Neural crest cell (in vitro differentiated cells): ENCODE measurements at places on chromosomes 1 and 21.
A peak's percentile ranks its signal among the peaks of the same experiment; 100 is the strongest.

- no peak for DNase-seq
These were observed 203.0 kb upstream of the VAMP3 start for GRCh38 chr1:7568053-7568452.

DNA sequence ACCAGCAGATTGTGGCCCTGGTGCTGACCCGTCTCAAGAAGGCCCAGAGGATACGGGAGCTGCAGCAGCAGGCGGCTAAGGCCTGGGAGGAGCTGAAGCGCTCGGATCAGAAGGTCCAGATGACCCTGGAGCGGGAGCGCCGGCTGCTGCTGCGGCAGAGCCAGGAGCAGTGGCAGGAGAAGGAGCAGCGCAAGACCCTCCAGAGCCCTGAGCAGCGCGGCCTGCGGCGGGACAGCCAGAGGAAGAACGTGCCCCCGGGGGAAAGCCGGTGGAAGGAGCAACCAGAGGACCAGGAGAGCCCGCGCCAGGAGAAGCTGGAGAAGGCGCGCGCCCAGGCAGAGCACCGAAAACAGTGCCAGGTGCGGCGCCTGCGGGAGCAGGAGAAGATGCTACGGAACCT lies 1.0 kb downstream of the CCDC185 start:
- no peak for DNase-seq

DNA sequence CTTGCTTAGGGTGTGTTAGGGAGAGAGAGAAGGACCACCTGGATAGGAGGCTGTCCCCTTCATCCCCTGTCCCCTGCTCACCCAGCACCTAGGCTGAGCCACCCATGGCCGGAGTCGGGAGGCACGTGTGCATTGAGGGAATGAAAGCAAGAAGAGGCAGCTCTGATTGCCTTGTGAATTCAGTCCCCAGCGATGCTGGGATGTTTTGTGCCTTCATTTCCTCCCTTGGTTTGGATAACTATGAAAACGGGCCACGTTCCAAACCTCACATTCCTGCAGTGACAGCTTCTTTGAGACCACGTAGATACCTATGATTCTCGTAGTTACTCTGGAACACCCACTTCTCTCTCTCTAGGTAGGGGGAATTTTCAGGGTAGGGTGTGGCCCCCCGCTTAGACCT lies 67.1 kb downstream of the MAN1C1 start:
- no peak for DNase-seq

- no peak for DNase-seq
These were observed 4.2 kb upstream of the HES5 start for GRCh38 chr1:2534315-2534686.

- no peak for DNase-seq
These were observed 233.1 kb downstream of the PAPPA2 start for GRCh38 chr1:176696109-176696508.

DNA sequence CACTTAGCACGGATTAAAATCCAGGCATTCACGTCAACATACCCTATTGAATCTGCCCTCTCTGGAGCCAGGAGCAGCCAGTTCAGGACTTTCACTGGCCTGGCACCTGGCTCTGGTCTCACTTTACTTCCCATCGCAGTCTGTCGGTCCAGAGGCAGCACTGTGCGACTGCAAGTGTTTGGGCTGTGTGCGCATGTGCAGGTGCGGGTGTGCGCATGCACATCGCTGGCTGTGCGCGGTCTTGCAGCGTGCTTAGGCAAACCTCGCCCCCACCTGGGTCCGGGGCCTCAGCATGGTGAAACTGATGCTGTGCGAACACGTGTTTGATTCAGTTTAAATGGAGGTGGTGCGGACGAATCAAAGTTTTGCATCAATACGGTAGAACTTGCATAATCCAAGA lies 38.0 kb downstream of the ATF3 start:
- DNase-seq, result no peak

DNA sequence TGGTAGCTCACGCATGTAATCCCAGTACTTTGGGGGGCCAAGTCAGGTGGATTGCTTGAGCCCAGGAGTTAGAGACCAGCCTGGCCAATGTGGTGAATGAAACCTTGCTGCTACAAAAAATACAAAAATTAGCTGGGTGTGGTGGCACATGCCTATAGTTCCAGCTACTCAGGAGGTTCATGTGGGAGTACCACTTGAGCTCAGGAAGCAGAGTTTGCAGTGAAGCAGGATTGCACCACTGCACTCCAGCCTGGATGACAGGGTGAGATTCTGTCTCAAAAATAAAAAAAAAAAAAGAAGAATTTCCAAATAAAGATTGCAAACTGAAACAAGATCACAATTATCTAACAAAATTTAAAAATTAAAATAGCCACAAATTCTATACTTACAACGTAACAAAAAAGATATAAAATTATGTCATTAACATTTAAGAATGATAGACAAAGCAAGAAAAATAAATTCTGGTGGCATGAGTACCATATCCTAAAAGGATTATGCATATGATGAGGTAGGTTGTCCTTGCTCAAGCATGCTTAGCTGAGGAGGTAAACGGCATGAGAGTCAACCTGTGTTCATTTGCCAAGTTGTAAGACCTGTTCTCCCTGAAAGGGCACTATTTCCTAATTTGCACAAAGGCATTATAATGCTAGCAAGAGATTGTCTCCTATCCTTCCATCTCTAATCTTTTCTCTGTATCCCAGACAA lies 20.2 kb downstream of the IPP start:
- DNase-seq, result no peak

DNA sequence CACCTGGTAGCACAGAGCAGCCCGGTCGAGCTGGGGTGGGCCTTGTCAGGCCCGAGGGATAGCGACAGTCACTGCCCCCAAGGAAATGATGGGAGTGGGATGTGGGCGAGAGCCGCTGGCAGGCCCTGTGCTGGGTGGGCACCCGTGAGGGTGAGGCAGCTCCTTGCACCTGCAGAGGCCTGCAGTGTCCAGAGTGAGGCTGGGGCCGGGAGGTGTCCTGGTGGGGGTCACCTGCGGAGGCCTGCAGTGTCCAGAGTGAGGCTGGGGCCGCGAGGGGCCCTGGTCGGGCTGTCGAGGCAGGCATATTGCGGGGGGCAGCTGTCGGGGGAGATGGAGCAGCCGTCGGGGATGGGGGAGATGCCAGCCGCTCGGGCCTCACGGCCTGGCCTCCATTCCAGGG lies 49.5 kb downstream of the SLC19A1 start:
- DNase-seq, result no peak

- DNase-seq, result no peak
These were observed 71.9 kb downstream of the NAV1 start for GRCh38 chr1:201610858-201611257.

DNA sequence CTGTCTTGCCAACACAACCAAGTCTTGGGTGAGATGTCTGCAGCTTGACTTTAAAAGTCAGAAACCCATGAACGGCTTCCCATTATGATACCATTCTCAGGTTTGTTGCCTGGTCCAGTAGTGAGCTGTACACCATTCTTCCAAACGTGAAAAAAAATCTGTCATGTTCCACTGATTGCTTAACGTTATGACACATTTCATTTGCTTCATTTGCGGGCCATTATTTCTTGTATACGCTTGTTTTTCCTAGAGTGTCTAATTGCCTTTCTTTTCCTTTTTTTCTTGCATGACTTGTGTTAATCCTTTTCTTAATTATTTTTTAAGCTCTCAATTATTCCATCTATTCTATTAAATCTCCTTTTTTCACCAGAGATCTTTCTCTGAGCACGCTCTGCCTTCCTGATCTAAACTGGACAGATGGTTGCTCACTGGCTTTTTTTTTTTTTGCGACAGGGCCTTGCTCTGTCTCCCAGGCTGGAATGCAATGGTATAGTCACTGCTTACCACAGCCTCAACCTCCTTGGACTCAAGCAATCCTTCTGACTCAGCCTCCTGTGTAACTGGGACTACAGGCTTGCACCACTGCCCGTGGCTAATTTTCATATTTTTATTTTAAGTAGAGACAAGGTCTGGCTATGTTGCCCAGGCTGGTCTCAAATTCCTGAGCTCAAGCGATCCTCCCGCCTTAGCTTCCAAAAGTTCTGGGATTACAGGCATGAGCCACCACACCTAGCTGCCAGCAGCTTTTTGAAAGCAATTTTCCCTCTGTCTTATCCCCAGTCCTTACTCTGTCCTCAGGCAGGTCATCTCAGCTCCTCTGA lies 31.7 kb upstream of the CAMTA1 start:
- DNase-seq, result no peak

DNA sequence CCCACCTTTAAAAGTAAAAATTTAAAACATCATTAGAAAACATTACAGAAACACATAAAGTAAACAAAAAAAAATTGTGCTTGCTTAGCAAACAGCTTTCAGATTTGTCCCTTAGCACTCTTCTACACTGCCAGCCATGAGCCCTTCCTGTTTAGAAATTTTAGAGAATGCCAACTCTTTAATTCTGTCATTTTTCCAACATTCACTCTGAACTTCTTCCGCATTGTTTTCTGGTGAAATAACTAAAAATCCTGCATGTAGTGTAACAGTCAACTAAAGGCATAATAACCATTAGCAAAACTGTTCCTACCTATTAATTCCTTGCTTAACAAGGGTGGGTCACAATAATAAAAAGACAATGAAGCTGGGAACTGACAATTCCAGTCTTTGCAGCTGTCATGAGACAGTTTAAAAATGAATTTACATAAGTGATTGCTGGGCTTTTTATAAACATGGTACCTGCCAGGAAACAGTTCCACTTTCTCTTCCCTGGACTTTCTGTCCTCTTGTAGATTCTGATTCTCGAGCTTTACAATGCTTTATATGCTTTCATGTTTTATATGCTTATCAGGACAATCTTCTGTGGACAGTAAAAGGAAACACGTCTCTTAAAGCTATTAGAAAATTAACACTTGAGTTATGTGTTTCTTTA lies 19.0 kb downstream of the GNG12 start:
- no peak for DNase-seq

GRCh38 chr1:157819896-157820295 lies at the start of gene FCRL1:
Gene FCRL1, minus strand, starts transcription at chr1:157820120. Its CDS starts 83 bp downstream, at chr1:157820037.
- no peak for DNase-seq

DNA sequence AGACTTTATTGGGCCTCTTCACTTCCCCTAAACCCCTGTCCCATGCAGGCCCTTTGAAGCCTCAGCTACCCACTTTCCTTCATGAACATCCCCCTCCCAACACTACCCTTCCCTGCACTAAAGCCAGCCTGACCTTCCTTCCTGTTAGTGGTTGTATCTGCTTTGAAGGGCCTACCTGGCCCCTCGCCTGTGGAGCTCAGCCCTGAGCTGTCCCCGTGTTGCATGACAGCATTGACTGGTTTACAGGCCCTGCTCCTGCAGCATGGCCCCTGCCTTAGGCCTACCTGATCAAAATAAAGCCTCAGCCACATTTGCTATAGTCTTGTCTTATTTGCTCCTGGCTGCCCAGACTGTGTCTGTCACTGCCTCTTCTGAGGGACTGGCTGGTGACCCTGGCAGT lies 5.5 kb downstream of the GSTM4 start:
- no peak for DNase-seq

- DNase-seq, result no peak
These were observed 598.8 kb downstream of the PLPP3 start for GRCh38 chr1:55980582-55980981.

- no peak for DNase-seq
These were observed 418.9 kb downstream of the PRDM2 start for GRCh38 chr1:14118691-14119485.

- DNase-seq, result no peak
These were observed 2.4 kb upstream of the FCGR2A start for GRCh38 chr1:161502641-161503393.

DNA sequence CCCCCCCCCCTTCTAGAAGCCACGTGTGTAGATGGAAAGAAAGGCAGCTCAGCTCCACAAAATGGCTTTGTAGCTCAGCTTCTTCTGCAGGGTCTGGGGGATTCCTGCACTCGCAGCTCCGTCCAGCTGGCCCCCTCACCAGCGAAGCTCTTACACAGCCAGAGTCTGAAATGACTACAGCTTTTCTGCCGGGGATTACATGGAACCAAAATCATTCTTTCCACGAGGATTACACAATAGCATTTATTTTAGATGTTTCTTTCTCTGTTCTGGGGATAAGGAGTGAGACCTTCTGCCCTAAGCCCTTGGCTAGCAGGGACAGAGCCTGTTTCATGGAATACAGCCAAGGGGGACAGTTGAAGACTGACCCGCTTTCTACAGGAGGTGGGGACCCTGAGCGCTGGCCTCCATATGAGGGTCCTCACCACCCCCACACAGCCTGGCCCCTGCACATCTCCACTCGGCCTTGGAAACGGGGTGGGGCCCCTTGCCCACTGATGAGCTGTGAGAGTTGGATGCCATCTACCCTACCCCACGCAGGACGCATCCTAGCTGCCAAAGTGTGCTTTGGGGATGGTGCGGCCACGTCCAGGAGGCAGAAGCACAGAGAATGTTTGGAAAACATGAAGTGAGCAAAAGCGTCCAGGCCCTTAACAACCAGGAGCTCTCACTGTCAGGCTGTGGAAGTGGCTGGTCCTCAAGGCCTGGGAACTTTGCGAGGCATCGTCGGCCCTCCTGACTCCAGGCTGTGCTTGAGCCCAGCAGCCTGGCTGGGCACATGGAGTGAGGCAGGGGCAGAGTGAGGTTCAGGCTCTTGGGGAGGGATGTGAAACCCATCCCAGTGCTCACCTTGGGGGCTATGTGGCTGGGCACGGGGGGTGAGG lies 14.5 kb downstream of the ACTRT2 start:
- no peak for DNase-seq

GRCh38 chr1:152089014-152089674 lies at the start of gene TCHHL1:
Gene TCHHL1, minus strand, starts transcription at chr1:152089064. Its CDS starts 921 bp downstream, at chr1:152088143.
- no peak for DNase-seq

DNA sequence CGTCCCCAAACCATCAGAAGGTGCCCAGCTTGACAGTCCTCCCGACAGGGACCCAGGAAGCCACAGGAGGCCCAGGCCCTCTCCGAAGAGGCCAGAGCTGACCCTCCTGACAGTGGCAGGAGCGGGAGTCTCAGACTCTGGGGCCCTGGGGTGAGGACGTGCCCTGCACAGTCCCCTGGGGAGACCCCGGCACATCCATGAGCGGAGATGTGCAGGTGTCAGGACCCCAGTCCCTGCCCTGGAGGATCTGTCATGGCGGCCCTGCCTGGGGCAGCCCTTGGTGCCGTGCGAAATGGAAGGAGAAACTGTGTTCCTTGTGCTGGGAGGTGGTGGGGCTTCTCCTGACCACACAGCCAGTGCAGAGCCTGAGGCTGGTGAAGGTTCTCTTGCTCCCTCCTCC lies 55.8 kb downstream of the OBSCN start:
- no peak for DNase-seq

DNA sequence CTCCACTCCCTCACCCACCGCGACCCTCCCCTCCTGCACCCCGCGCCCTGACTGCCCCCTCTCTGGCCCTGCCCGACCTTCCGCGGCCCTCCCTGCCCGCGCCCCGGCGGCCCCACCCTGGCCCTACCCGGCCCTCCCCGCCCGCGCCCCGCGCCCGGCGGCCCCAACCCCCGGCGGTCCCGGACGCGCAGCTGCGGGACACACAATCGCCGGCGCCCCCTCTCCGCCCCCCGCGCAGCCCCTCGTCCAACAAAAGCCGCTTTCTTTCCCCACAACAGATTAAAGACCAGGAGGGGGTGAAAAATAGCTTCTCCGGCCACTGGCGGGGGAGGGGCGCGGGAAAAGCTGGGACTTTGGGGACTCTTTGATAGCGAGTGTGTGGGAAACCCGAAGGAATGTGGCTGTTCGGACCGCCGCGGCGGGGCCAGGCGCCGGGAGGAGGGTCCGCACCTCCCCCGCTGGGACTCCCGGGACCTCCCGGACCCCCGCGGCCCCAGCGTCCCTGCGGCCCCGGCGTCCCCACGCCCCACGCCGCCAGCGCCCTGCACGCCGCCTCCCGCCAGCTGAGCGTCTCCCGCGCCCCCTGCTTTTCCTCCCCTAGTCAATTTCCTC lies 8.8 kb upstream of the ID3 start:
- peak; percentile 65 for DNase-seq

GRCh38 chr1:198167436-198167934 lies 10.7 kb downstream of the NEK7 start:
- DNase-seq, result no peak

- DNase-seq, result no peak
These were observed 4.2 kb upstream of the CHD1L start for GRCh38 chr1:147238053-147238902.

GRCh38 chr1:5961601-5962000 lies 30.6 kb downstream of the NPHP4 start:
- no peak for DNase-seq
